ENCODE measurements at places on chromosomes 1 and 21.

DNA sequence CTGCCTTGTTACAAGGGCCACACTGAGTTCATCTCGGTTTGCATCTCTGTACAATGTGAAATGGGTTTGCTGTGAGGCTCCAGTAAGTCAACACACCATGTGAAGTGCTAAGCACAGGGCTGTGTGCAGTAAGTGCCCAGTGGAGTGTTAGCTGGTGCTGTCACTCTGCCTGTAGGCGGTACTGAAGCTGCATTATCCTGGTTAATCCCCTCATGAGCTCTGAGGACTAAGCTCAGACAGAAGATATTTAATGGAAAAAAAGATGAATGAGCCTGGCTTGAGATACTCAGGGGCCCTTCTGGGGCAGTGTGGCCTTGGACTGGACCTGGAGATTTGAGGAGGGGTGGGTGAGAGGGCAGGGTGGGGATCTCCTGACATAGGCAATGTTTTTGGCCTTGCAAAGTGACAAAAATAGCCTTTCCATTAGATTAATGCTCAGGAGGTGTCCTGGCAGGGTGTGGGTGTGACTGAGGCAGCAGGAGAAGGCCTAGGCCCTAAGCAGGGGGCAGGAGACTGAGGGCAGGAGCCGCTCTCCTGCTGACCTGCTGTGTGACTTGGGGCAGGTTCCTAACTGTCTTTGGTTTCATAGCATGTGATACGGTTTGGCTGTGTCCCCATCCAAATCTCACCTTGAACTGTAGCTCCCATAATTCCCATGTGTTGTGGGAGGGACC, 570.5 kb downstream of the PTPRU start:
- no peak for DNase-seq

GRCh38 chr1:208841436-208841835, 597.3 kb upstream of the PLXNA2 start:
- no peak for DNase-seq

GRCh38 chr1:30476911-30477459, 246.4 kb downstream of the MATN1 start:
- DNase-seq = no peak

DNA sequence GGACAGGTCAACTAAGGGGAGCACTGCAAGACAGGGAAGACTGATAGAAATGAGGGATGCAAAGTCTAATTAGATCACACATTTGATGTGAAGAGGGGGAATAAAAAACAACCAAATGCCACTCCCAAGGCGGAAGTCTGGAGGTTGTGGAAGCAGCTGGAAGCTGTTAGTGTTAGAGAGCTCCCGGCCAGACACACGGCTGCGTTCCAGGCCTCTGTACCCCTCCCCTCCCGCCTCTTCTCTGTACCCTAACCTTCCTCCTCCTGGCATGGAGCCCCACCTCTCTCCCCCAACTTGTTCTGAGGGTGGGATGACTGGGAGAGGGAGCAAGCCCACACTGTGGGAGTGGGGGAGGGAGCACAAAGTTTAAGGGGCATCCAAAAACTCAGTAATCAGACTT, 67.0 kb downstream of the PLEKHA6 start:
- no peak for DNase-seq

DNA sequence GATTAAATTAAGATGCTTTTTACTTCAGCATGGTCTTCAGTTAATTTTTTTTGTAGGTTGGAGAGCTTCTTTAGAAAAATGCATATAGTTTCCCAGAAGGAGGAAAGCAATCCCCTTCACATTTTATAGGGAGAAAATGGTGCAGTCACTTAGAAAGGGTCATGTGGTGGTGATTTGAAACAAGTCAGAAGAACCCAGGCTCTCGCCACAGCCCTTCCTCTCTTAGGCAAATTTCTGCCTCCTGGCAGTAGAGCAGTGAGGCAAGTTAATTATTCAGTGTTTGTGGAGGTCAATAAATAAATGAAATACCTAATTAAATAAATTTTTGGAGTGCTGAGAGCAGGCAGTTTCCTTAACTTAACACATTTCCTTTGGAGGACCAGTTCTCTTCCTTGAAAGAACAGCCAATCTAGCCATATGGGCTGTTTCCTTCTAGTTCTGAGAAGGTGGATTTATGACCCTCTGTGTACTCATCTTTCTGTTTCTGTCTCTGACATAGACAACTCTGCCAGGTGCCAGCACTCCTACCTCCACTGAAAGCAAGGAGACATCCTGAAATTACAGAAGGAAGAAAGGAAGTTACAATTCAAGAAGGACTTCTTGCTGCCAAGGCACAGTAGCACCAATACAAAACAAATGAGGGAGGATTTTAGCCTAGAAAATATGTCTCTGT, 19.0 kb upstream of the POGZ start:
- DNase-seq = no peak

DNA sequence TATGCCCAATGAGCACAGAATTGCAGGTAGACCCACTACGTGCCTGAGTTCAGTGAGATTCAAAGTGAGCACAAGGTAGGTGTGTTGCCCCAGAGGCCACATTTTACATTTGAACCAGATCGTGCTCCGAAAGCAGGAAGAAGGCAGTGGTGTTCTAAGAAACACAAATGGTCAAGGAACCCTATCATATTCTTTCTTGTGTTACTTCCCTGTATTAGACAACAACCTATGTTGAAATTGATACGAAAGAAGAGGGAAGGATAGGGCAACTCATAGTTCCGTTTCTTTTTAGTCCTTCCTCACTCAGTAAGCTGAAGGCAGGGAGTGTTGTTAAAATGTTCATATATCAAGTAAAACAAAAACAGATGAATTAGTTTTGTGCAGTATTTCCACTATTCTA, 33.9 kb downstream of the OLFML2B start:
- DNase-seq = peak; percentile 89

GRCh38 chr1:164515231-164515630, 43.8 kb upstream of the PBX1 start:
- DNase-seq = no peak

GRCh38 chr1:198268784-198269645, 112.2 kb downstream of the NEK7 start:
- no peak for DNase-seq

GRCh38 chr1:245546875-245547274, 392.1 kb downstream of the KIF26B start:
- peak; percentile 1 for DNase-seq

DNA sequence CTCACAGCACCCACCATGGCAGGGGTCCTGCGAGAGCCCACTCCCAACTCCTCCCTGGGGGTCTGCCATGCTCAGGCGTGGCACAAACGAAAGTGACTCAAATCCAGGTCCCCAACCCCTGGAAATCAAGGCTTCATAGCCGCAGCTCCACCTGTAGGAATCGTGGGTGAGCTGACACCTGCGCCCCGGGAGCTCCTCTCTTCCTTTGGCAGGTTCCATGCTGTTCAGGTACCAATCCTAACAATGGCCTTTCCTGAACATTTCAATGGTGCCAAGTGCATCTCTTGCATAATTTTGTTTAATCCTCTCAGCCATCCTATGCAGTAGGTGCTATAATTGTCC, 28.9 kb upstream of the NPPB start:
- DNase-seq = no peak

- no peak for DNase-seq
These were observed 44.6 kb downstream of the UBE2U start for GRCh38 chr1:64248065-64248464.

- DNase-seq = no peak
These were observed 76.4 kb downstream of the TGFB2 start for GRCh38 chr1:218421531-218421930.

DNA sequence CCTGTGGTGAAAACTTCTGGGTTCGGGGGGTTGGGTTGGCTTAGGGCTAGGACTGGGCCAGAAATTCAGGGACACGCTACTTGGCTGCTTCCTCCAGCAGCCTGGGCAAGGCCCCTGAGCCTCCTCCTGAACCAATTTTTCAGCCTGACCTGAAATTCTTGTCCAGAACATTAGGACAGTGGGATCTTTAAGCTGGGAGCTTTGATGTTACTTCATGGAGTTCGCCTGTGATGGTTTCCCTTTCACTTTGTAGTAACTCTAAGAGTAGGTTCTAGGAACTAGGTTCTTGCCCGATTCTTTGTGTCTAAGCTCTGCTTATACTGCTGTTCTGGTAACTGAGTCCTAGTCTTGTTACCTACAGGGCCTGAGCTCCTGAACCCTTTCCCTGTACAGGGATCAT, 75.3 kb downstream of the S1PR1 start:
- DNase-seq = no peak

GRCh38 chr1:205500240-205501233, 3.9 kb upstream of the CDK18 start:
- DNase-seq = no peak

DNA sequence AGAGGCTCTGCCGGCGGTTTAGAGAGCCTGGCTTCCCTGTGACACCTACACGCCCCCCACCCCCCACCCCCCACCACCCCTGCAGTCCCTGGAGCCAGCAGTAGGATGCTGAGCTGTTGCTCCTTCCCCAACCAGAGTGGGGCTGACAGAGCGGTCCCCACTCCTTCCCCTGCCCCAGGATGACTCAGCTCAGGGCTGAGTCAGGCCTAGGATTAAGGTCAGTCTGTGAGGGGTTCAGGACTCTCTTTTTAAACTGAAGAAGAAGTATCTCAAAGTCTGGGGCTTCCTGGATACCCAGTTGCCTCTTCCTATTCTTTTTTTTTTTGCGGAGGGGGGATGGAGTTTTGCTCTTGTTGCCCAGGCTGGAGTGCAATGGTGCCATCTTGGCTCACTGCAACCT, 19.1 kb downstream of the DMBX1 start:
- DNase-seq = peak; percentile 39

- no peak for DNase-seq
These were observed 170.4 kb downstream of the RHOU start for GRCh38 chr1:228905701-228906101.

DNA sequence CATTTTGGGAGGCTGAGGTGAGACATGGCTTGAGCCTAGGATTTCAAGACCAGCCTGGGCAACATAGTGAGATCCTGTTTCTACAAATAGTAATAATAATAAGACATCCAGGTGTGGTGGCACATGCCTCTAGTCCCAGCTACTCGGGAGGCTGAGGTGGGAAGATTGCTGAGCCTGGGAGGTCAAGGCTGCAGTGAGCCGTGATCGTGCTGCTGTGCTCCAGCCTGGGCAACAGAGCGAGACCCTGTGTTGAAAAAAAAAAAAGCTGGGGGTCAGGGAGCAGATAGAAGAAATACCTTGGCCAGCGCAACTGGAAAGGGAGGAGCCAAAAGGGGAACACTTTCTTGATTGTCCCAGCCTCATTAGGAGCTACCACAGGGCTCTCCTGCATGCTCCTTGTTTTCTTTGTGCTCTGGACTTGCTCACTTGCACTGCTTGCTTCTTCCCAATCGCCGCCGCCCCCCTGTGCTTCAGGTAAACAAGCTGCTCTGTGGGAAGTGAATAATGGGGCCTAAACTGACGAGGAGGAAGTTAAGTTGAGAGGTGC, 31.1 kb downstream of the PBX1 start:
- DNase-seq = no peak

GRCh38 chr1:60870269-60870865, 212.0 kb upstream of the NFIA start:
- no peak for DNase-seq

DNA sequence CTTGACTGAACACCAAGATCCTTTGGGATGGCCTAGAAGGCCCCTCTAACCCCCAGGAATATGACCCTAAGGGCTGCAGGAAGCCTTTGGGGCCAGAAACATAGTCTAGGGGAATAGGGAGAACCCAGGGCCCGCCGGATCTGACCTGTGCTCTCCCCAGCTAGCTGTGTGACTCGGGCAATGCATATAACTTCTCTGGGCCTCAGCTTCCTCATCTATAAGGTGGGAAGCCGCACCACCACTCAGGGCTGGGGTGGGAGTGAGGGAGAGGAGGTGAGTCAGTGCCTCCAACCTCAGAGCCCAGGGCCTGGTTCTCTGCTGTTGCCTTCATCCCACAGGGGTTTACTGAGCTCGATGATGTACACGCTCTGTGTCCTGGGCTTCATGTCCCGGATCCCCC, 434.4 kb downstream of the PTPRU start:
- no peak for DNase-seq

- DNase-seq = no peak
These were observed 43.3 kb downstream of the URB2 start for GRCh38 chr1:229669333-229669732.

- DNase-seq = no peak
These were observed 31.2 kb downstream of the SLC19A1 start for GRCh38 chr21:45511007-45511406.

DNA sequence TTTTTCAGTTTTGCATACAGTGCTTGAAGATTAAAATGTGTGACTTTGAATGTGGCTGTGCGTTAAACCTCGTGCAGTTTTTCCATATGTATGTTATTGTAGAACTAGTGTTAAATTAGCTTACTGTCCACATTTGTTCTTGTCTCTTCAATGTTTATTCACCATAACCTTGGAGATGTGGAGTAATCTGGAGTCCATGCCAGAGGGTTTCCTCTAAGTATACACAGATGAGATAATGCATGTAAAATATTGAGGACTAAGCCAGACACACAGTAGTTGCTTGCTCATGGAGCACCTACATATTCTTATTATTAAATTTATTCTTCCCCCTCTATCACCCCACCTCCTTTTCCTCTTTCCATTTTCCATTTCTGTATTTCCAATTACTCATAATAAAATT, 7.7 kb upstream of the GIPC2 start:
- DNase-seq = no peak

DNA sequence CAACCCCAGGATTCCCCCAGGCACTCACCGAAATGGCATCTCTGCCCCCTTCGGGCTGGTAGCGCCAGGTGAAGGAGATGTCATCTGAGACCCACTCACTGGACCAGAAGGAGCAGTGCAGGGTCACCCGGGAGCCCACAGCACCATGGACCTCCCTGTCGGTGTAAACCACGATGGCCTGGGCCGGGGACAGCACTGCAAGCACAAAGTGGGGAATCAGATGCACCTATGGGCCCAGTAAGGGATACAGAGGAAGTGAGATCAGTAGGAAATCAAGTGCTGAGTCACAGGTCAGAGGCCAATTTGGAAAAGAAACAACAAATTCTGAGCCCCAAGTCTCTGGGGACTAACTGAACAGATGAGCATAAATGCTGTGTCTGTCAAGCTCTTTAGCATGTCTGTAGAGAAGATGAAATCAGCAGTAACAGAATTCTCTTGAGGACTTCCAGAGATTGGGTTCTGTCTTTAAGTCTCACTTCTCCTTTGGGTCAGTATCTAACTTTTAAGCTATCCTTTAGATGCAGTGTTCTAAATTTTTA, 2.5 kb downstream of the MPZ start:
- DNase-seq = peak; percentile 45

- DNase-seq = peak; percentile 40
These were observed 89.7 kb downstream of the DMRTA2 start for GRCh38 chr1:50333595-50333974.

GRCh38 chr1:209825591-209826434, 2.0 kb upstream of the UTP25 start:
- no peak for DNase-seq

- no peak for DNase-seq
These were observed 58.3 kb downstream of the ZNF648 start for GRCh38 chr1:182003025-182003725.
